Motor neuron (in vitro differentiated cells): ENCODE measurements at places on chromosomes 4 and X. TPM values are rescaled to one million over a fixed set of nuclear protein-coding genes. Genes with fewer than 3 reads are reported as not detected.

LRRC66 gene
- total RNA-seq = 0.38 and 0.58 TPM in 2 replicates

SLC49A3 gene
- 0.36 and 1.0 TPM in 2 replicates for total RNA-seq

PASD1 gene
- total RNA-seq = 0.18 and 0.19 TPM in 2 replicates

DGAT2L6 gene
- not detected in 2 replicates for total RNA-seq

ADAMTS3 gene
- 2.0 and 2.4 TPM in 2 replicates for total RNA-seq

TBC1D8B gene
- 0.73 and 0.90 TPM in 2 replicates for total RNA-seq

TEX13A gene
- not detected in 2 replicates for total RNA-seq

GRID2 gene
- 7.3 and 7.7 TPM in 2 replicates for total RNA-seq

FRMD7 gene
- 0.30 and 0.36 TPM in 2 replicates for total RNA-seq

SPACA5 gene
- total RNA-seq = not detected in 2 replicates

APLN gene
- total RNA-seq = 1.5 and 1.8 TPM in 2 replicates

POF1B gene
- 0.13 and 0.14 TPM in 2 replicates for total RNA-seq

XPNPEP2 gene
- 0.08 TPM in 1 of 2 replicates, not detected in the other for total RNA-seq

FAM241A gene
- total RNA-seq = 1.9 and 2.3 TPM in 2 replicates

CXCL13 gene
- total RNA-seq = not detected in 2 replicates

FANCB gene
- 3.2 and 4.7 TPM in 2 replicates for total RNA-seq

RASSF6 gene
- total RNA-seq = 0.13 TPM in 1 of 2 replicates, not detected in the other

SCRG1 gene
- total RNA-seq = 0.36 and 0.54 TPM in 2 replicates

SSX2 gene
- total RNA-seq = not detected in 2 replicates

PARM1 gene
- 0.35 and 1.8 TPM in 2 replicates for total RNA-seq

AGTR2 gene
- 0.23 TPM in 1 of 2 replicates, not detected in the other for total RNA-seq

FREM3 gene
- total RNA-seq = 0.05 and 0.29 TPM in 2 replicates

TDO2 gene
- not detected in 2 replicates for total RNA-seq

SOD3 gene
- 1.3 and 1.7 TPM in 2 replicates for total RNA-seq

FGB gene
- total RNA-seq = not detected in 2 replicates

ODAPH gene
- not detected in 2 replicates for total RNA-seq

CLDN22 gene
- not detected in 2 replicates for total RNA-seq

TMSB15C gene
- 8.8 and 11.9 TPM in 2 replicates for total RNA-seq

GNRHR gene
- 0.96 and 1.2 TPM in 2 replicates for total RNA-seq

TMEM31 gene
- 0.43 TPM in 1 of 2 replicates, not detected in the other for total RNA-seq

RRH gene
- total RNA-seq = not detected in 2 replicates

SHROOM4 gene
- 19.6 and 22.7 TPM in 2 replicates for total RNA-seq

TRIM2 gene
- 122 and 129 TPM in 2 replicates for total RNA-seq

F8A3 gene
- not detected in 2 replicates for total RNA-seq

NSG1 gene
- 193 and 200 TPM in 2 replicates for total RNA-seq

MAPK10 gene
- 64.2 and 69.4 TPM in 2 replicates for total RNA-seq

VEGFD gene
- 0.27 TPM in 1 of 2 replicates, not detected in the other for total RNA-seq

BTK gene
- 1.2 TPM in 1 of 2 replicates, not detected in the other for total RNA-seq

FHDC1 gene
- total RNA-seq = 7.4 and 8.8 TPM in 2 replicates
